Neuronal stem cell (in vitro differentiated cells): ENCODE measurements at places on chromosomes 3 and 15.

DNA sequence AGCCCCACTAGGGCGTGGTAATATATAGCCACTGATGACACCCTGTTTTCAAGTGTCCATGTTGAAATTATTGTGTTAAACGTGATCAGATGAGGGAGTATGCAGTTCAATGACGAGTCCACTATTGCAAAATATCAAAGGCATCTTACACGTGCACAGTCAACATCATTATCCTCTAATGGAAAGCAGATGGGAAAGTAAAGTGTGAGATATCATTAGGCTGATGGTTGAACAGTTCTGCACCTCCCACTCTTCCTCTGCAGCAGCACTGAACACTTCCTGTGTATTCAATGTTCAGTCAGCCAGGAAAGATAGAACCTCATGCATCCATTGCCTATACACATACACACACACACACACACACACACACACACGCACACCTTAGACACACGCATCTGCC lies 431.8 kb upstream of the CCDC54 start:
- no peaks in the 10 kb centered on the region for H3K27me3 ChIP-seq
- no peaks in the 10 kb centered on the region for H3K4me1 ChIP-seq
- H3K4me3 ChIP-seq = no peak overlapping the region
- H3K27ac ChIP-seq = no peak overlapping the region
- no peaks in the 10 kb centered on the region for H3K36me3 ChIP-seq

- DNase-seq = no peak
- H3K4me3 ChIP-seq = no peak overlapping the region
- H3K4me1 ChIP-seq = no peaks in the 10 kb centered on the region
- H3K27ac ChIP-seq = no peak overlapping the region
- no peaks in the 10 kb centered on the region for H3K36me3 ChIP-seq
Observed at GRCh38 chr15:67955252-67955651, 98.9 kb upstream of the PIAS1 start.

DNA sequence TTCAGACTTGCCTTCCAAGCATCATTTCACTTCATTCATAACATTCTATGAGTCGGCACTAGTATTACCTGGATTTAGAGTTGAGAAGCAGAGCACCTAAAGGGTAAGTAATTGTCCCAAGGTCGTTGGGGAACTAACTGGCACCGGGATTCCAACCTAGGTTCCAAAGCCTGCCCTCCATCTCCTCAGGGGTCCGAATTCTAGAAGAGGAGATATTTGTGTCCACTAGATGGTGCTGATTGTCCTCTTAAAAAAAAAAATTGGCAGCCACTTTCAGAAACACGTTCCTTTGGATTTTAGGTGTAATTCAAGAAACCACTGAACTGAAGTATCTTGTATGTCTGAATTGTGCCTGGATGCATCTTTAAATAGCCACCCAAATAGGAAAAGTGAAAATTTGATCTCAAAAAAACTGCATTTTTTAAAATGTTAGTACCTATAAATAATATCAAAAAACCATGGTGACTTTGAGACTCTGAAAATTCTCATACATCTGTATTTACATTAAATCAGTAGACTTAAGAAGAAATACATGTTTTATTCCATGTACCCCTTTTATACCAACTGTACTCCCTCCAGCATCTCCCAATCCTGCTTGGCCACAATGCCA lies 3.9 kb upstream of the FSIP1 start:
- H3K36me3 ChIP-seq = no peaks in the 10 kb centered on the region
- peak; percentile 39 for DNase-seq
- H3K4me1 ChIP-seq = peaks cover 2% of the 10 kb centered on the region
- H3K27me3 ChIP-seq = no peaks in the 10 kb centered on the region
- no peak overlapping the region for H3K27ac ChIP-seq

GRCh38 chr3:48241796-48242455 lies 1.0 kb downstream of the ZNF589 start:
- peaks cover 10% of the 10 kb centered on the region for H3K36me3 ChIP-seq
- no peaks in the 10 kb centered on the region for H3K27me3 ChIP-seq
- no peak overlapping the region for H3K27ac ChIP-seq
- no peak for DNase-seq

DNA sequence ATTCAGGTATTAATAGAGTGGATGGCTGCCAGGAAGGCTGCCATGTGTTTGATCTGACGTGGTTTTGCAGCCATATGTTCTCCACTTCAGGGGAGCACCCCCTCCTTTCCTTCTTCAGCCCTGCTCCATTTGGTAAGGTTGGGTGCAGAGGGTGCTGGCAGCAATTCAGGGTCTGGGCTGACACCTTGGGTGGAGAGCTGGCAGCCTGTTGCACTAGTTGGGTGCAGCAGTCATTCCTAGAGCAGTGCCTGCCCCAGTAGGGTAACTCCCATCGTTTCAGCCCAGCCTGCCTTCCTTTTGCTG lies 1.5 kb downstream of the TYRO3 start:
- DNase-seq = no peak
- peaks cover 56% of the 10 kb centered on the region for H3K4me1 ChIP-seq
- peaks cover 10% of the 10 kb centered on the region for H3K36me3 ChIP-seq
- no peaks in the 10 kb centered on the region for H3K27me3 ChIP-seq
- H3K4me3 ChIP-seq = peak overlapping the region; percentile 76

DNA sequence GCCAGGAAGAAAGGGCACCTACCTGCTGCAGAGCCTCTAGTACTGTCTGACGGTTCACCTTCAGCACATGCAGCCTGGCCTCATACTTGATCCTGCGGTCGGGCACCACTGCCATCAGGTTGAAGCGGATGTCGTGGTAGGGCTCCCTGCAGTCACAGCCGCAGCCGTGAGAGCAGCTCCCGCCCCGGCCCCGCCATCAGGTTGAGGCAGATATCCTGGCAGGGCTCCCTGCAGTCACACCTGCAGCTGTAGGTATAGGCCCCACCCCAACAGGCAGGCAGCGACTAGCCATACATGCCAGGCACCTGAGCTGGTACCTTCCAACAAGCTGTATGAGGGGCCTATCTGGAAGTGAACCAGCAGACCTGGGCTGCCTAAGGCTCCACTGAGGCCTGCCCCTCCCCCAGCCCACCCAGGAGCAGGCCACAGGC lies 38.7 kb downstream of the SEMA3G start:
- H3K4me3 ChIP-seq = no peak overlapping the region
- no peak for DNase-seq
- H3K27ac ChIP-seq = no peak overlapping the region
- peaks cover 65% of the 10 kb centered on the region for H3K36me3 ChIP-seq

- no peaks in the 10 kb centered on the region for H3K36me3 ChIP-seq
- H3K4me1 ChIP-seq = no peaks in the 10 kb centered on the region
- no peak overlapping the region for H3K27ac ChIP-seq
- no peaks in the 10 kb centered on the region for H3K27me3 ChIP-seq
Observed at GRCh38 chr15:68769702-68770101, 51.0 kb downstream of the ANP32A start.

DNA sequence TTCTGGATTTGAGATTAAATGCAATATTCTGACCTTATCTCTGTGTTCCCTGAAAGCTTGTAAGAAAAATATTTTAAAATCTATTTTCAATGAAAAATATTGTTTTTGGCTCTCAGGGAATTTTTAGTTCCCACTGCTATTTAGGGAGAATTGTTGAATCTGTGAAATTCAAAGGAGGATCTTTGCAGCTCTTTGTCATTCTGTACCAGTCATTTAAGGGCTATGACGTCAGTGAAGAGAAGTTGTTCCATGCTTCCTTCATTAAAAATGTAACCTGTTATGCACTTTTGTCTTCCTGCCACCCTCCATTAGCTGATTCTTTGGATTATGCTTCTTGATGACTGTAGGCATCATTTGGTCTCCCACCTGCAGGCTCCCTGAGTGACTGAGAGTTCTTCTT lies 427.8 kb upstream of the C2CD4B start:
- no peak overlapping the region for H3K27ac ChIP-seq
- no peak for DNase-seq
- H3K4me3 ChIP-seq = no peak overlapping the region

DNA sequence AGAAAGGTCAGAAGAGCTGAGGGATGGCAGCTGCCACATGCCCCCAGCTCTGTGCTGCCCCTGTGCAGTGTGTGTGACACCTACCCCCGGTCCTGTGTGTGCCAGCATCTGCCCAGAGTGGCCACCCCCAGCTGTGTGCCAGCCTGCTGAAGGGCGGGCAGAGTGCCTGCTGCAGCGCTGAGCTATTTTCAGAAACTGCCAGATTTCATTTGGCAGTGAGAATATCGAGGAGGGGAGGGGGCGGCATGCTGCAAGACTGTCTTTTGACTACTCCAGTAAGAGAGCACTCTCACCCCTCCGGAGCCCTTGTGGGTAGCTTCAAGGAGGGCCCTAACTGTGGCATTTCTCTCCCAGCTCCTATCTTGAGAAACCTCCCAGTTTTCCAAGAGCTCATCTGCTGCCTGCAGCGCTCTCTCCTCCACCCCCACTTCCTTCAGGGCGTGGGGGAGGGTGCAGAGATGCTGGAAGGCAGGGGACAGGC lies 25.2 kb upstream of the DOCK3 start:
- H3K27me3 ChIP-seq = no peaks in the 10 kb centered on the region
- no peak overlapping the region for H3K4me3 ChIP-seq
- H3K27ac ChIP-seq = no peak overlapping the region

DNA sequence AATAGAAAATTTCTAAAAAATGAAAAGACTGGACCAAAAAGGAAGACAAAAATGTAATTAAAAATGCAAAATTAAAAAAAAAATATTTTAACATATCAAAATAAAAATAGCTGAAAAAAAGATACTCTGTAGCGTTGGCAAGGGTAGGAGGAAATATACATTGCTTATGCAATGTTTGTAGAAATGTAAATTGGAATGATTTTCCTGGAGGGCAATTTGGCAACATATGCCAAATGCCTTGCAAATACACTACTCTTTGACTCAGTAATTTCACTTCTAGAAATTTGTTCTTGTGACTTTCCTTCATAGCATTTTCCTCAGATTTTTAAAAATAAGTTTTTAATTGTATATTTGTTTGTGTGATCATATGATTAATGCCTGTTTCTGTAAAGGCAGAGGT lies 296.6 kb downstream of the ZNF621 start:
- H3K27me3 ChIP-seq = no peaks in the 10 kb centered on the region
- H3K27ac ChIP-seq = no peak overlapping the region
- H3K4me1 ChIP-seq = no peaks in the 10 kb centered on the region
- no peak for DNase-seq

DNA sequence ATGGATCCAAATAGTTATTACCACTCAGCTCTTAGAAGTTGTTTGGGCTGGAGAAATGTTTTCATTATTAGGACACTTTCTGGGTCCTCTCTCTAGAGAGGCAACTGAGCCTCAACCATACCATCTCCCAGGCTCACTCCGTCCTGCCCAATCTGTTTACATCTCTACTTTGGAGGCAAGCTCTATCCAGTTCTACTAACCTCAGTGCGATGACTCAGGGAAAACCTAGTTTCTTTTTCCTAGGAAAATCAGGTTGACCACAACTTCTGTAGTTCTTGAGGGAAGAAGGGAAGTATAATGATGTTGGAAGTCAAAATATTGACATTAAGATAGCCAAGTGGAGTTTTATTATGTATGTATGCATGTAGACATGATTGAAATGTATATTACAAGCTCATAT lies 40.4 kb downstream of the LPP start:
- H3K27me3 ChIP-seq = no peaks in the 10 kb centered on the region
- H3K4me3 ChIP-seq = no peak overlapping the region
- H3K36me3 ChIP-seq = peaks cover 2% of the 10 kb centered on the region
- DNase-seq = no peak
- H3K27ac ChIP-seq = no peak overlapping the region

GRCh38 chr15:97893967-97894366 lies 66.5 kb upstream of the ARRDC4 start:
- H3K4me1 ChIP-seq = no peaks in the 10 kb centered on the region
- H3K27ac ChIP-seq = no peak overlapping the region
- H3K36me3 ChIP-seq = no peaks in the 10 kb centered on the region
- H3K27me3 ChIP-seq = no peaks in the 10 kb centered on the region
- no peak for DNase-seq
